ENCODE measurements at places on chromosomes 16 and 17.

- no peak for DNase-seq
Measured at GRCh38 chr16:29915590-29916247, 10.3 kb downstream of the KCTD13 start.

GRCh38 chr17:74334393-74335039 lies 8.5 kb downstream of the KIF19 start:
- DNase-seq = no peak

DNA sequence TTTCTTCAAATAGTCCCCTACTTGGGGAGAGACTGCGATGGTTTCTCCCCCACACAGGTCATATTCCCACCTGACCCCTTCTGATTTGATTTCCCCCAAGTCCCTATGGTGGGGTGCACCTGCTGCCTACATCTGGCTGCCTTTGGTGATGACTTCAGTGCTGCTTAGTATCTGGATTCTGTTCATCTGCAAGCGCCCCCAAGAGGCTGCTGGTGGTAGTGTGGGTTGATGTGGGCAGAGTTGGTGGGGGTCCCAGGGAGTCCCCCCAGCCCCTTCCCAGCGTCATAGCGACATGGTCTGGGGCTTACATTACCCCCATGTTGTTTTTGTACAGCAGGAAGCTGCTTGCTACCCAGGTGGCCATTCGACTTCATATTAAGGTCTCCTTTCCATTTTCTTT lies 99.2 kb downstream of the NTN1 start:
- no peak for DNase-seq

DNA sequence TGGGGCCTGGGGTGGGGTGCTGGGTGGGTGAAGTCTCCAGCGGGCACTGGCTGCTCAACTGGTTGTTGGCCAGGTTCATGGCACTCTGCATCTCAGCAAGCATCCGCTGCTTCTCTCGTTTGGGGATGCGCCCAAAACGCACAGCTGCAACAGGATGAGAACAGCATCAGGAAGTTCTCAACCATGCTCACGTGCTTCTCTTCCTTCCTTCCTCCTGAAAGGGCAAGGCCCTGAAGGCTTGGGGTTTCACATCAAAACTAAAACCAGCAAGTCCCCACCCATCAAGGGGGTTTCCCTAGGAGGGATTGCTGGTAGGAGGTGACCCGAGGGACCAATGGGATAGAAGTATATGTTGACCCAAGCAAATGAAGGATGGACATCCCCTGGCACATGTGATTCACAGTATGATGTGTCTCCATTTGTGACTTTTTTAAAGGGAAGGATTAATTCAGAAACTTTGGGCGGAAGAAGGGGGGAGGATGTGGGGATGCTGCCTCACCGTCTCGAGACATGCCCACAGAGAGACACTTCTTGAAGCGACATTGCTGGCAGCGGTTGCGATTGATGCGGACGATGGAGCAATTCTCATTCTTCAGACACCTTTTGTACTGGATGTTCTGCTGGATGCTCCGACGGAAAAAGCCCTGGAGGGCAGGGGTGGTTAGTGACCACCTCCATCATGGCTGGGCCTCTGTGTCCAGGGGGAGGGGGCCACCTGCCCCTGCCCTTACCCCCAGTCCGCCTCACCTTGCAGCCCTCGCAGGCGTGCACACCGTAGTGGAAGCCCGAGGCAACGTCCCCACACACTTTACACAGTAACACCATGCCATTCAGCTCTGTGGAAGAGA lies 4.2 kb downstream of the NR1D1 start:
- peak; percentile 86 for DNase-seq

DNA sequence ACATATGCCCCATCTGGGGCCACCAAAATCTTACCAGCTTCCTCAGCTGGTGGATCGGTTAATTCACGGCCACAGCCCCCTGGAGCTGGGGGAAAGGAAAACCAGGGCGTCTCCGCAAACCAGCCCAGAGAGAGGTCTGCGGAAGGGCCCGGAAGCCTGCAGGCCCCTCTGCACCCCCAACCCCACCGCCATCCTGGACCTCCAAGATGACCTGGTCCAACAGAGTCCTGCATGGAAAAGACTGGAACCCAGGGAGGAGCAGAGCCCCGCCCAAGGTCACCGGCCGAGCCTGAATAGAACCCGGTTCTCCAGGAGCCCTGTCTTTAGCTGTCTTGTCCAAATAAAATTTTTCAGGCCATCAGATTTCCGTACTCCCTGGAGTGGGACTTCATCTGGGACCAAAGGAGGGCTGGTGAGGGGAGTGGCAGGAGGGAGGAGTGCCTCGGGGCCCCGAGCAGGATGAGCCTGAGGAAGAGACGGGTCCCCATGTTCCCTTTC lies 37.4 kb upstream of the NDRG4 start:
- no peak for DNase-seq

GRCh38 chr17:43813386-43813785 lies 19.6 kb downstream of the MPP3 start:
- no peak for DNase-seq

GRCh38 chr17:77454242-77455095 lies 313.7 kb downstream of the SEC14L1 start:
- DNase-seq = no peak

GRCh38 chr17:10149573-10150399 lies 48.6 kb downstream of the GAS7 start:
- DNase-seq = no peak

DNA sequence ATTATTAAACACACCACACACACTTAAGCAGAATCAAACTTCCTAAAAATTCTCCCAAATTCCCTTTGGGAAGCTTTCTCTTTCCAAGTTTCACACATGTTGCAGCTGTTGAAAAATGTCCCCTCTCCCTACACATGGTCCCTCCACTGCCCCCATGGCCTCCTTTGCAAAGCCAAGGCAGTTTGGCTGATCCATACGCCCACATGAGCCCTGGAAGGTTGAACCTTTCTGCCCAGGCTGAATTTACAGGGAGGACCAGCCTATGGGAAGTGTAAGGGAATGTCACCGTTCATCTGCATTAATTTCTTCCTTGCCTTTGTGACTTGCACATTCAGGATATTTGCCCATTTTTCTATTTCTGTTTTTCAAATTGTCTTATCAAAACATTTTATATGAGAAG lies 31.1 kb upstream of the SHISA6 start:
- no peak for DNase-seq

- no peak for DNase-seq
Measured at GRCh38 chr17:67998466-67998865, 2.2 kb upstream of the C17orf58 start.

DNA sequence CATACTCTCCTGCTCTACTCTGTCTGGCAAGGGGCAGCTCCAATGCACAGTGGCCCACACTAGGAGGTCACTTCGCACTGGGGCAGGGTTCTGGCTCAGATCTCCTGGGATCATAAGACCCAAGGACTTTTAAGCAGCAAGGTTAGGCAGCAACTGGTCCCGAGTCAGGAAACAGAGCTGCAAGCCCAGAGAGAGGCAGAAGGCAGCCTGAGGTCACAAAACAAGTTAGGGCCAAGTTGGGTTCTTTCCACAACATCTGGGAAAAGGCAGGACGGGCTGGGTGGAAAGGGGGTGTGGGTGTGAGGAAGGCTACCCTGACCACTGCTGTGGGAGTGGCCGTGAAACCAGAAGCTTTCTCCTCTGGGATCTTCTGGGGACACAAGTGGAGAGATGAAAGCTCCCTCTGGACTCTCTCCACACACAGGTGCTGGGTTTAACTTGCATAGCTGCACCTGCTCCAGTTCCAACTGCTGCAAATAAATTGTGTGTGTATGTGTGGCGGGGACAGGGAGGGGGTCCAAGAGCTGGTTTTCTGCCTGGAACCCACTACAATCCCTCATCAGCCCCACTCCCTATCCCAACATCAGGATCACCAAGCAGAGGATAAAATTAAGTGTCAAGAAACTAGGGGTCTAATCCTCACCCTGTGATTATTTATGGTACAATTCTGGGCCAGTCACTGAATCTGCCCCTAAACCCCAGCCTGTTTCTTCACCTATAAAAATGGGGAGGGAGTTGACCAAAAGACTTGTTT lies 8.0 kb upstream of the TSPOAP1 start:
- no peak for DNase-seq

DNA sequence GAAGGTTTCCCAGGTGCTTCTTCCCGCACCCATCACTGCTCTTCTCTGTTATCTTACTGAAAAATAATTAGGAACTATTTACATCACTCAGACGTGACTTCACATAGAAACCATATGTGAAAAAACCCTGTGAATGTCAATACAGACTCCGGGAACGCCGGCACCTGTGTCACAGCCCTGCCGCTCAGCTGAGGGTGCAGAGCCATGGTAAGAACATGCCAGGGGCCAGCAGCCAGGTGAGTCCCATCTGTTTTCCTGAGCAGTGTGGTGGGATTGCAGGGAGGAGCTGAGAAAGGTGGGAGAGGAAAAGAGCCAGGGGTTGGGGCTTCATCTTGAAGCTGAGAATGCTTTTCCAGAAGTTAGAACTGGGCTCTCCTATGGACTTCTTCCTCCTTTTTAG lies 13.7 kb downstream of the FOXF1 start:
- DNase-seq = no peak

- no peak for DNase-seq
Measured at GRCh38 chr17:13572581-13572980, 29.1 kb downstream of the HS3ST3A1 start.

- DNase-seq = no peak
Measured at GRCh38 chr17:75945211-75945610, 4.4 kb upstream of the FBF1 start.

DNA sequence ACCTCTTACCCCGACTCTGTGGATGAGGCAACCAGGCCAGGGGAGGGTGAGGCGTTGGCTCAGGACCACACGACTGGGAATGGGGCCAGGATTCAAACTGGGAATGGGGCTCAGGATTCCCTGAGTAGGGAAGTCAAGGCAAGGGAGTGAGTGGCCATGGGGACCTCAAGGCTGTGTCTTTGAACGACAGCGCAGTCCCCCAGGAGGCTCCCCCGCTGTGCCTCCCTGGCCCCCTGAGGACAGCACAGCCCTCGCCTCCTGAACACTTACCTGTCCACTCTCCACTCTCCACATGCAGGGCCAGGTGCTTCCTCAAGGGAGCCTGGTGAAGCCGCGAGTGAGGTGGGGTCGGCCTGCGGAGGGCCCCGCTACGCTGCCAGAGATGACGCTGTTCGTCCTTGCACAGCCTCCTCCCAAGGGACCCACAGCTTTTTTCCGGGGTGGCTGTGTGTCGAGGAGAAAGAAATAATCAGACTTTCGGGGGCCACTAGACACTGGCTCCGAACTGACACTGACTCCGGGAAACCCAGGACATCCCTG lies 6.9 kb downstream of the ZNF469 start:
- DNase-seq = no peak

DNA sequence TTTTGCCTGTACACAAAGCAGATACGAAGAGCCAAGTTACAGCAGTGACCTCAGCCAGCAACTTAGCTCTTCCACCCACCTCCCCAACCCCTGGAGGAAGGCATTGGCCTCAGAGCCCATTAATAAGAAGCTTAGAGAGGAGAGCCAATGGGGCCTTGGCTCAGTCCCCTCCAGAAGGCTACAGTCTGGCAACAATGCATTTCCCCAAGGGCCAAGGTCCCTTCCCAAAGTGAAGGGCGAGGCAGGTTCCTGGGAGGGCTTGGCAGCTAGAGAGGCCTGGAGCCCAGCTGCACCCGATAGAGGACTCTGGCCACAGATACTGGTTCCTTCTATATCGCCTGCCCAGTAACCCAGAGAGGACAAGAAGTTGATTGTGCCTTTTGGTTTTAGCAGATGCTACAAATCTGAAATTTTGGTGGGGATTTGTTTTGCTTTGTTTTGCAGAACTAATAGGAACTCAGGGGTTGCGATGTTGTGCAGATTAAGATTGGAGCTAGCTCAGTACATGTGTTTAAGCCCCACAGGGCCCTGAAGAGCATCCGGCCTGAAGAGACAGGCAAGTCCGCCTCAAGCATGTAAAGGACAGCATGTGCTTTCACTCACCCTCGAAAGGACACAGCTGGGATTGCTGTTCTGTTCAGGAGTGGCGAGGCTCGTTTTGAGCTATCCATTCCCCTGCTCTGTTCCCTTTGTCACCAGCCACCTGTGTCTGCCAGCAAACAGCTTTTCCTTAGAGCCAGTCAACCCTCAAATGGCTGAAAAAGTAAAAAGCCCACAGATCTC lies 12.0 kb upstream of the PNPO start:
- no peak for DNase-seq

DNA sequence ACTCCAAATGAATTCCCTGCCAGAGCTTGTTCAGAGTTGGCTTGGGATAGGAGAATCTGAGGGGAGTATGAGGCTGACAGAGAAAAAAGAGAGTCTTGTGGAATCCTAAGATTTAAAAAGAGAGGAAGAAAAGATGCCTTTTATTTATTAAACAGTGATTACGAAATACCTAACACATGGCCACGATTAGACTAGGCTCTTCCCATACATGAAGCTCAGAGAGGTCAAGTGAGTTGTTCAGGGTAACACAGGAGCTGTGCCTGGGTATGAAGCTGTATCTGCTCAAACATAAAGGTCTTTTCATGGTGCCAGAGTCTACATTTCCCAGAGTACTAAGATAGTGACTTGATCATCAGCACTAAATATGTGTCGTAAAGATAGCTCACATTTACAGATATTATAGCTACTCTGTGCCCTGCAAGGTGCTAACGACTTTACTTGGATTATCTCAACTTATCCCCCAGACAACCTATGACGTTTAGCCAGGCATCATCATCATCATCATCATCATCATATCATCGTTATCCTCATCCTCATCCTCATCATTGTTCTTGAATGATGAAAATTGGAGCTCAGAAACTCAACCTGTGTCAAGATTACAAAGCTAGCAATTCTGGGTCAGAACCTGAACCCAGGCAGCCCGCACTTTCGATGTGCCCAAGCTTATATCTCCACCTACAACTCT lies 500.8 kb downstream of the NPIPA7 start:
- no peak for DNase-seq

Measured in effector memory CD8-positive, alpha-beta T cell (primary cell).